Stomach (tissue), 19 donors: ENCODE measurements at places on chromosomes 2 and 18. TPM values are rescaled to one million over a fixed set of nuclear protein-coding genes. Genes with fewer than 3 reads are reported as not detected.

The CFAP210 gene
- total RNA-seq = not detected

The LBX2 gene
- not detected for total RNA-seq

The SKOR2 gene
- not detected for total RNA-seq

The LPIN1 gene
- 25.0 TPM for total RNA-seq

The MEIS1 gene
- total RNA-seq = 172 TPM

The PROC gene
- not detected for total RNA-seq

- DNase-seq = no peak
Measured at GRCh38 chr2:142131010-142131669, at the start of gene LRP1B. TSS of gene LRP1B (minus strand) at chr2:142131016. CDS start at chr2:142130729, 287 bp downstream.

DNA sequence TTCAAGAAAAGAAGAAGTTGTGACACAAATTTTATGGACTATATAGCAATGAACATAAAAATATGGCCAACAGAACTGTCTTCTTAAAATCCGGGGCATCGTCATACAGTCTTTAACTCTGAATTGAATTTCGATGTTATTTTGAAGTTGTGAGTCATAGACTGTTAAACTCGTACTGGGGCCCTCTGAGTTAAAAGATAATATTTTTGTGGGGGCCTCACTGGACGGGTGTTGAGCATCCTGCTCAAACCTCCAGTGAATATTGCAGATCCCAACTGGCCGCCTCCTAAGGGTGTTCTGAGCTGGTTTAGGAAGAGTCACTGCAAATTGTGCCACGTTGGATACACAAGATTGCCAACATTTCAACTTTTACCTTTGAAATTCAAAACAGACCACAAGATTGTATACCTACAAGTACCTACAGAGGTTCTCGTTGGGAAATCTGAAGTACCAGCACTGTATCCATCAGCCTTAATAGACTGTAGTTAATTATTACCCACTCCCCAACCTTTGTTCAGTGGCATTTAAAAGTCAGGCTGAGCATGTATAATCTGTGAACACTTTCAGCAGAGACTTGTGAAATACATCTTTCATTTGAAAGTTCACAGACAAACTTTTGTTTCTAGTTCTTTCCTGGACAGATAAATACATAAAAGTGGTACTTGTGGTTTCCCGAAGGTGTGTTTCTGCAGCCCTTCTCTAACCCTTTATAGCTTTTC is 27.8 kb downstream of the KLHL23 start:
- DNase-seq = peak; percentile 73

DNA sequence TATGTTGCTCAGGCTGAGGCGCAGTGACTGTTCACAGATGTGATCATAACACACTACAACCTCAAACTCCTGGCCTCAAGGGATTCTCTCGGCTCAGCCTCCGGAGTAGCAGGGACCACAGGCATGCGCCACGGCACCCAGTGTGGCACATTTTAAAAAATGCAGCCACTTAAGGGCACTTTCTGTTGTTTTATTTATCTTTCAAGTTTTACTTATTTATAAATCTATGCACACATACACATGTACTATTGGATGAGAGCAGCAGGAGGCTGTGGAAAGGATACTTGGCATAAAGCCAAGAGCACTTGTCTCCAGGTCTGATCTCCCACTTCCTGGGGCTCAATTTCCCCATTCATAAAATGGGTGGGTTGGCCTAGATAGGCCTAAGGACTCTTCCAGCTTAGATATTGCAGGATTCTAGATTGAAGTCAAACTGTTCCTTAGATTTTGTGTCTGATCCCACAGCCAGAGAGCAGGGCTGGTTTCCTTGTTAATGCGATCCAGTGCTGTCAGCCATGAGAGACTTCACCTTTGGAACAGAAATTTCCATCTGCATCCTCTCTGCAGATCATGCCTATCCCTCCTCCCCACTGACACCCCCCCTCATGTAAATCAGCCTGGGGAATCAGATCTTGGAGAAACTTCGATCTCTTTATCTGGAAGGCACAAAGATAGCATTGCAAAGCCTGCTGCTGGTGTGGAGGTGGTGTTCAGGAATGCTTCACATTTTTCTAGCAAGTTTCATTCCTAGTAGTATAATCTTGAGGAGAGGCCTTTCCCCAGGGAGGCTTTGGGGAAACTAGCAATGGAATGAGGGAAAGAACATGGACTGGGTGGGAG is 24.7 kb downstream of the PCBP1 start:
- no peak for DNase-seq

DNA sequence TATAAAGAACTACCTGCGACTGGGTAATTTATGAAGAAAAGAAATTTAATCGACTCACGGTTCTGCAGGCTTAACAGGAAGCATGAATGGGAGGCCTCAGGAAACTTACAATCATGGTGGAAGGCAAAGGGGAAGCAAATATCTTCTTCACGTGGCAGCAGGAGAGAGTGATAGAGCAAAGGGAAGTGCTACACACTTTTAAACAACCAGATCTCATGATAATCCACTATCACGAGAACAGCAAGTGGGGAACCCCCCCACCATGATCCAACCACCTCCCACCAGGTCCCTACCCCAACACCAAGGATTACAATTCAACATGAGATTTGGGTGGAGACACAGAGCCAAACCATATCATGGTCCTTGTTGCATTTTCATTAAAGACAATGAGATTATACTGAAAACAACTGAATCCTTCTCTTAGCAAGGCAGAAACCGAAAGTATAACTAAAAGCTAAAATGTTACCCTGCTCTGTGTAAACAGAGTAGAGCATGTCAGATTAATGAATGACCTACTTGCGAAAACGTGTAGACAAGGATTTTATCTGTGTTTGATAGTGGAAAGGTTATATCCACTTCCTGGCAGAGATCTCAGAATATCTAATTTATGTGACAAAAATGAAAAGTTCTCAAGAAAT is 60.1 kb upstream of the RBBP8 start:
- no peak for DNase-seq

DNA sequence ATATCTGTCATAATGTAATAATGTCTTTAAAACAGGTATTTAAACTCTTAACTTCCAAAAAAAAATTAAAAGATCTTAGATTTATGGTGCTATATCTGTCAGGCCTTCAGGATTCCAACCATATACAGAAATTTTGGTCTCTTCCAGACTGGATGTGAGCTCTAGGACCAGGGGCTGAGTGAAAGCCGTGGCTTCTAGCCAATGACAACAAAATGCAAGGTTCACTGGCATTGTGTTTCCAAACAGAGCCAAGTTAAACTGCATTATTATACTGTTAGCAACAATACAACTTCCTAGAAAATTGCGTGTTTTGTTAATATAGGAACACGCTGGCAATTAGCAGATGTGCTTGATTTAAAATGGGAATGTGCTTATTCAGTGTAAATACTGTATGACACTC is 809.8 kb upstream of the SOX11 start:
- peak; percentile 13 for DNase-seq

GRCh38 chr18:9196568-9196967 is 60.0 kb downstream of the ANKRD12 start:
- DNase-seq = no peak

- DNase-seq = no peak
Measured at GRCh38 chr2:201575971-201576370, 67.3 kb downstream of the TMEM237 start.

GRCh38 chr2:153443106-153443505 is 35.5 kb downstream of the RPRM start:
- no peak for DNase-seq

DNA sequence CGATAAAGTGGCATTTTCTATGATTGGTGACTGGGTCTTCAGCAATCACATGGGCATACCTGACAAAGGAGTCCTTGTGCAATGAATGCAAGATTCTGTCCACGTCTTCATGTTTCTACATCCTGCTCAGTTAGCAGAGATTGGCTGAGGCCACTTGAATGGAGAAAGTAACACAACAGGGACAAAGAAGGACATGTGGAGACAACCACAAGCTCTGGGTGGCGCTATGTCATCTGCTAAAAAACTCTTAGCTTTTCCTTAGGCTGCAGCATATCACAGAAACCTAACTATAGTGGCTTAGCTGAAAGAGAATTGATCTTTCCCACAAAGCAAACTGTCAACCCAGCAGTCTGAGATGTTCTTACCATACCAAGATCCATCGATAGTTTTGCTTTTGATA is 1109.7 kb downstream of the SOCS6 start:
- no peak for DNase-seq

- DNase-seq = no peak
Measured at GRCh38 chr2:165147186-165148045, 56.4 kb downstream of the SCN3A start.

- DNase-seq = no peak
Measured at GRCh38 chr2:190649798-190650390, 1.0 kb downstream of the NAB1 start.

DNA sequence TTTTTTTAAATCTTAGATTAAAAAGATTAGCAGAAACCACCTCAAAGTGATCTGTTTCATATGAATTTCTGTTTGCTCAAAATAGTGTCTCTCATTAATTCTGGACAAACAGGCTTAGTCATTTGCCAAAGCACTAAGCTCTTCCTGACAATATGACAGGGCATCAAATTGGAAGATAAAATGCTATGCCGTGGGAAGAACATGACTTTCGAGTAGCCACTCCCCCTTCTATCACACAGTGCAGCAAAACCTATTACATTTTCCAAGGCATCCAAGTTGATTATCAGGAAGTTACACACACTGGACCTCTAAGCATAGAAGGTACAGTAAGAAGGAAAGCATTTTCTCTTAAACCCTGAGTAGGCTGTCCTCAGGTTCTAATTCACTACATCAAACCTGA is 89.5 kb downstream of the STK39 start:
- no peak for DNase-seq
